ENCODE measurements at places on chromosomes 7 and 10.

DNA sequence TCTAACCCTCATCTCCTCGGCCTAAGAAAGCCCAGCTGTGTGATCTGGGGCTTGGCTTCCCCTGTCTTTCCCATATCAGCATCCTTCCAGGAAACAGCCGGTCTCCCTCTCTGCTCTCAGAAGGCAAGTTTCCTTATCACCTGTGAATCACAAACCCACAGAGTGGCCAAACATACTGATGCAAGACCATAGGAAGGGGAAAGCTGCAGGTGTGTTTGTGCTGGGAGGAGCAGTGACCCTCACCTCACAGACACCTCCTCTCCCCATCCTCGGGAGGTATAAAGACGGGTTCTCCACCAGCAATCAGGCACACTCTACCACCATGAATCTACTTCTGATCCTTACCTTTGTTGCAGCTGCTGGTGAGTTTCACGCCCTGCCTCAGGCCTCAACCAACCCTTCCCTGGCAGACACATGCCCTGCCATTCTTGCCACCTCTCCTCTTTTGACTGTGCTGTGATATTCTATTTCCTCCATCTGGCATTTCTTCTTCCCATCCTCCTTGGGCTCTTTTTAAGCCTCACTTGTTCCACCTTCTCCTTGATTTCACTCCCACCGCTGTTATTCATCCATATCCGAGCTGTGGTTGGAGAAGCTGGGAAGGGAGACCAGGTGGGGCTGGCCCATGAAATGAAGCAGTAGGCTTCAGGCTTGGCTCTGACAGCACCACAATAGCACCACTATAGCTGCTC is at the start of gene PRSS2:
Gene PRSS2 (plus strand): TSS at position 310 of the 692 bp plus-strand sequence. CDS start 13 bp downstream, at position 323.
- no peak for DNase-seq

- no peak for DNase-seq
Observed at GRCh38 chr7:46513447-46513848, 592.4 kb upstream of the IGFBP3 start.

DNA sequence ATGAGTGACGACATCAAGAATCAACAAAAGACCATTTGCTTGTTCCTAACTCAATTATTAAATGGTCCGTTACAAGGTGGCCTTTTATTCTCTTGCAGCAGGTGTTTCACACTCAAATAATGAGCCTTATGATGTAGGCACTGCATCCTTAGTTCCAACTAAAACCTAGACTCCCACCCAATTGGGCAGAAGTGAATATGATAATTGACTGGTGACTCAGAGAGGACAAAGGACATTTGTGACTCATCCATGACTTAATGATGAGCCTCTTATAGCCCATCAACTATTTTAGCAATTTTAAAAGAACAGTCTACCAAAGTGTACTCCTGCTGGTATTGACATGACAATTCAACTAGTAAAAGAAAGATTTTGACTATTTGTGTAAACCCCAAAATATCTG is 1027.8 kb upstream of the PHF14 start:
- no peak for DNase-seq

DNA sequence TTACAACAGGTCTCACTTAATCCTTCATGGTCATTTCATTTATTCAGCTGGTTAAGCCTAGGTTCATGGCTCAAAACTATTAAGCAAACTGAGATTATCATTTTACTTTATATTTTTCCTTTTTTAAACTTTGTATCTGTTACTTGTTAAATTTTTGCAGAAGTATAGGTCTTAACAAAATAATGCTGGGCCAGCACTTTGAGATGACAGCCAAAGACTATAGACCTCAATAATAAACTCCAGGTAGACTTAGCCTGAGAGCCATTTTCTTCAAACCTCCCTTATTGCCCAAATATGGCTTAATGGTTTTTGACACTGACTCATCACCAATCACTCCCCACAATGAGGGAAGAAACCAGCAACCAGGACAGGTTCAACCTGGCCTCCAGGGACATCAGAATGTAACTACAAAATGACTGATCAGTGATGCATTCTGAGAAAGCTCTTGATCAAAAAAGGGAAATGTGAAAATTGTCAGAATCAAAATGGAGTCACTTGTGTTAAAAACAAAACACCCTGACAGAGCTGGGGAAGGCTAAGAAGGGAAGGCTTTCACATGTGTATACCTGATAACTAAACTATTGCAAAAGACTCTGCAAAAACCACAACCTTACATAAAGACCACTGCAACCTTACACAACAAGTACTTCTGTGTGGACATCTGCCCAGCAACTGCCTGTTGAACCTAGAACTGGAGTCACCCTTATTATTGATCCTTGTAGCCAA is 2.1 kb upstream of the CCDC126 start:
- no peak for DNase-seq

All from esophagus squamous epithelium (tissue), 5 donors.